ENCODE measurements at places on chromosomes 4 and X.

- DNase-seq: no peak
These were observed 19.1 kb upstream of the SPINK2 start for GRCh38 chr4:56840559-56840958.

- DNase-seq: no peak
These were observed 410.2 kb downstream of the FAM47A start for GRCh38 chrX:33721927-33722326.

GRCh38 chr4:70943114-70943513 lies 40.9 kb downstream of the MOB1B start:
- no peak for DNase-seq

DNA sequence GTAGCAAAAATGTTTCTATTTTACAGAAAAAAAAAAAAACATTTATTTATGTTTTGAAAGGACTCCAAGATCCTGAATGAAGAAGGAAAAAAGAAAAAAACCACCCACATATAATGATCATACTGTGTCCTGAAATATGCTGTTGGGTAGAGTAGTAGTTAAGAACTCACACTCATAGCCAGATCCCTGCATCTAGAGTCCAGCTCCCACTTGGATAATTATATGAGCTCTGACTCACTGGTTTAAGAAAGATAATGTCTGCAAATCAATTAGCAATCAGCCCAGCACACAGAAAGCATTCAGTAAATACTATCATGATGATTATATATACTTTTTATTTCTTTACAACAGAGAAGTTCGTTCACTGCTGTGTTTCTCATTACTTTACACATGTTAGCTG lies 46.7 kb upstream of the MXRA5 start:
- DNase-seq: no peak

- no peak for DNase-seq
These were observed 5.7 kb downstream of the EFNB1 start for GRCh38 chrX:68834371-68835103.

- peak; percentile 6 for DNase-seq
These were observed 9.6 kb downstream of the BMP3 start for GRCh38 chr4:81040012-81040659.

GRCh38 chr4:15552557-15553362 lies 83.1 kb downstream of the CC2D2A start:
- DNase-seq: no peak

- no peak for DNase-seq
These were observed 18.1 kb downstream of the PLAC8 start for GRCh38 chr4:83096397-83096796.

GRCh38 chrX:54964766-54965497 lies 29.1 kb downstream of the PFKFB1 start:
- no peak for DNase-seq

DNA sequence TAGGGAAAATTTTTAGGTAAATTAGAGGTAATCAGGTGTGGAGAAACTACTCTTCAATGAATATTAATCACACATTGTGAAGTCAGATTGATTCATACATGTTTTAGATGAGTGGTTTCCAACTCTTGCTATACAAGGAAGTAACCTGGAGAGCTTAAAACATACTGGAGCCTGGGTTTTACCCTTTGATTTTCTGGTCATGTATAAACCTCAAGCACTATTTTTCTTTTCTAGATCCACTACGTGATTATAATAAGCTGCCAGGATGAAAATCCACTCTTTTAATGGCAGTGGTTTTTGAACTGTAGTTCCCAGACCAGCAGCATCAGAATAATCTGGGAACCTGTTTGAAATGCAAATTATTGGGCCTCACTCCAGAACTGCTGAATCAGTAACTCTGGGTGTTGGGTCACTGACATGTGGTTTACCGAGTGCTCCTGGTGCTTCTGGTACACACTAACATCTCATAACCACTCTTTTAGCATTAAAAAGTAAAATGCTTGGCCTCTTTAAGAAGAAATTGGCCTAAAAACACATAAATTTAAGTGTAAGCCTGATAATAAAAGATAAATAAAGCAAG lies 63.4 kb downstream of the DCAF12L1 start:
- no peak for DNase-seq

DNA sequence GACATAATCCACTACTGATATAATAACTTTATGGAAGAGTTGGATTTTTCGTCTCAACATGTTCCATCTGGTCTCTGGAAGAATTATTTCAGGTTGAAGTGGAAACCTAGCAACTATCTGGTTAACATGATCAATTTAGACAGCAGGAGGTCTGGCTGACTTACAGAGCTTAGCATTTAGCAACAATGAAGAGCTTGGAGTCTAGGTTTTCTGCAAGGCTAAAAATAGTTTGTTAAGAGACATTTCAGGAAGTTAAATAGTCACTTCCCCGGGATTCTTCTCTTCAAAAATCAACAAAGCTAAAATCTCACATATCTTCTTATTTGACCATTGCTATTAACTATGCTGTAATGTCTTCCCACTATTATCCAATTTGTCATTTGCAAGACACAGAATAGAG lies 418.6 kb upstream of the DIPK2B start:
- DNase-seq: no peak

GRCh38 chr4:127414951-127415606 lies 217.7 kb upstream of the INTU start:
- no peak for DNase-seq

All from DMS153 (cell line).